ENCODE measurements at places on chromosomes 7 and 10. TPM values are rescaled to one million over a fixed set of nuclear protein-coding genes. Genes with fewer than 3 reads are reported as not detected.

Gene SPDYE2B
- not detected for total RNA-seq

Gene GNG11
- 29.6 TPM for total RNA-seq

Gene TMEM196
- not detected for total RNA-seq

Gene EEPD1
- 7.1 TPM for total RNA-seq

Gene PON3
- total RNA-seq = 0.69 TPM

Gene SLC26A3
- total RNA-seq = 0.33 TPM

Gene STEAP1
- total RNA-seq = 1.2 TPM

Gene ABCB1
- total RNA-seq = 1.0 TPM

Gene TAS2R60
- total RNA-seq = not detected

Gene MYL10
- total RNA-seq = not detected

Gene CABCOCO1
- total RNA-seq = not detected

Gene BHLHA15
- not detected for total RNA-seq

All from left ventricle myocardium inferior (tissue), 1 donor.